NCI-H1417 (cell line): ENCODE measurements at places on chromosomes 16 and 17.

GRCh38 chr17:20114466-20114865, 105.3 kb downstream of the SPECC1 start:
- no peak for DNase-seq

DNA sequence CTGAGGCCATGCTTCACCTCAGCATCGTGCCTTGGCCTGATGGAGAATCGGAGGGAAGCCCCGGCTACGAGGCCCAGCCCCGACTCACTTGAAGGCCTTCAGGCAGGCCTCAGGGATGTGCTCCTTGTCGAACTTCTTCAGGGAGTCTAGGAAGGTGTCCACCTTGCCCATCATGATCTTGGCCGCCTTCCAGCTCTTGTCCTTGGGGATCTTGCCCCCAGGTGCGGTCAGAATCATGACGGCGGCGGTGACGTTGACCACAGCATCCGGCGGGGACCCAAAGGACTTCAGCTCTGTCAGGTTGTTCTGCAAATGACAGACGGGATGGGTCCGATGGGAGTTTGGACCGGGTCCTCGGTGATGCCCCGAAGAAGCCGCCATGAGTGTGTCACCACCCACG, 81.2 kb downstream of the PGS1 start:
- DNase-seq = no peak

- no peak for DNase-seq
Observed at GRCh38 chr16:48197294-48197693, 41.5 kb upstream of the ABCC12 start.

- peak; percentile 52 for DNase-seq
Observed at GRCh38 chr16:85220125-85220839, 108.0 kb upstream of the CIBAR2 start.

DNA sequence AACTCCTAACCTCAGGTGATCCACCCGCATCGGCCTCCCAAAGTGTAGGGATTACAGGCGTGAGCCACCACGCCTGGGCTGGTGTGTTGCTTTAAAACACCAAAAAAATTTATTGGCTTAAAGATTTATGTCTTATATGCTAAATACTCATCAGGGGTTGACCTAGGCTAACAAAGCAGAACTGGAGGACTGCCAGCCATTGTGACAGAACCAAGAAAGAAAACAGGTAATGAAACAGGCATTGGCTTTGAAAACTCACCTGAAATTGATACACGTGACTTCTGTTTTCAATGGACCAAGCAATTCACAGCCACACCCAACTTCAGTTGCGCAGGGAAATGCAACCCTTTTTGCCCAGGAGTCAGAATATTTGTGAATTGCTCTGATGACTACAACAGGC, 4.9 kb upstream of the PHAF1 start:
- no peak for DNase-seq

DNA sequence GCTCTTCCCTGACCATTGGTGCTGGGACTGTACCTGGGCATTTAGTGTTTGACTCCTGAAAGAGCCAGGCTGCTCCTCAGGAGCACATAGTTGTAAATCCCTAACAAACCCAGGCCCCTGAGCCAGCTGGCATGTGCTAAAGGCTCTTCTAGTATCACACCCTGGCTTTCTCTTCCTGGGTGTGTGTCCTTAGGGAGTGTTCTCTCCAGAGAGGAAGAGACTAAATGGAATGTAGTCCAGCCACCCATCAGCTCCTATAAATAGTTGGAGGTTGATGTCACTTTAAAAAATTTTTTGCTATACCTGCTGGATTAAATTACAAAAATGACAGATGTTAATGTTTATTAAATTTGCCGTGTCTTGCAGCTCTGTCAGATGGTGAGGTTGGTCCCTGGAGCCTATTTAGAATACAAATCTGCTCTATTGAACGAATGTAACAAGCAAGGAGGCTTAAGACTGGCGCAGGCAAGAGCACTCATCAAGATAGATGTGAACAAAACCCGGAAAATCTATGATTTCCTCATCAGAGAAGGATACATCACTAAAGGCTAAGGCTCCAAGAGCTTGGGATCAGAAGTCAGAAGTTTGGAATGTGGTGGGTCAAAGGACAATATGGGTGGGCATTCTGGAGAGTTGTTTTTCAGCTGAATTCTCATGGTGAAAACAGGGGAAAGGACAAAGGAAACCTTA, 13.1 kb upstream of the DUSP14 start:
- no peak for DNase-seq
